ENCODE measurements at places on chromosomes 12 and 14. TPM values are rescaled to one million over a fixed set of nuclear protein-coding genes. Genes with fewer than 3 reads are reported as not detected.

DNA sequence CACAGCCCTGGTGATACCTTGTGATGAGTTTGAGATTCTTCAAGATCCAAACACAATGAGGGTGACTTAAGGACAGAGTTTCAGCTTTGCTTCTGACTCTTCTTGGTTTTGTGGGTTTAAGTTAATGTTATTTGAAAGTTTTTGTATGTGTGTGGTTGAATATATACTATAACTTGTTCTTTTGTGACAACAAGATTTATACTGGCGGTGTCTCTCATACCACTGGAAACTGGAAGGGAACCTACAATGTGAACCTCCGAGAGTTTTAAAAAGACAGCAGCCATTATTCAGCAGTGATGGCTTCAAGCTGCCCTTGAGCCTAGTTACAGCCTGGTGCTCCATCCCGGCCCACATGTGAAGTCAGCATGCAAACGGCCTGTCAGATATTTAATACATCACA is 87.9 kb upstream of the IGF1 start:
- H3K4me1 ChIP-seq = no peaks in the 10 kb centered on the region
- H3K27me3 ChIP-seq = no peaks in the 10 kb centered on the region
- H3K36me3 ChIP-seq = no peaks in the 10 kb centered on the region

- H3K27me3 ChIP-seq = no peaks in the 10 kb centered on the region
- H3K36me3 ChIP-seq = no peaks in the 10 kb centered on the region
- H3K27ac ChIP-seq = peak within 1 kb of the TSS; percentile 91
- DNase-seq = peak; percentile 87
- H3K4me1 ChIP-seq = peaks cover 7% of the 10 kb centered on the region
- peak within 1 kb of the TSS; percentile 79 for H3K4me3 ChIP-seq
These were observed at the start of gene MANSC1 for GRCh38 chr12:12349711-12350665. MANSC1 (minus strand) TSS chr12:12350242; CDS start chr12:12343314, 6,928 bp downstream.

GRCh38 chr12:81162391-81163136 is 84.7 kb downstream of the ACSS3 start:
- no peak overlapping the region for H3K4me3 ChIP-seq
- no peak for DNase-seq
- no peaks in the 10 kb centered on the region for H3K27me3 ChIP-seq
- no peaks in the 10 kb centered on the region for H3K36me3 ChIP-seq
- no peak overlapping the region for H3K27ac ChIP-seq

DNA sequence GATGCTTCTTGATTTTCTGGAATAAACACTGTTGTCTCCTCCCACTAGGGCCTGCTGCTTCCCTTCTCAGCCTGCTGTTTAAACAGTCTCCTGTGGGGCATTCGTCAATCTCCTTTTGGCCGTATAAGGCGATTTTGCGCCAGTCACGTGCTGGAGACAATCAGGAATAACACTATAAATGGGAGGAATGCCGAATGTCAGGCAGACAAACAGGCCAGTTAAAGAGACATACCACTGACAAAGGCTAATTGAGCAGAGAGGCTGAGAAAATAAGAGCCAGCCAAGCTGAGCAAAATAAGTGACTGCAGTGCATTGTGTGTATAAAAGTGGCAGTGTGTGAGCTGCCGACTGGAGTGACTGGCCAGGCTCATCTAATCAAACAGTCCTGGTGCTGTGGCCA is 23.3 kb downstream of the DMAC2L start:
- H3K27me3 ChIP-seq = no peaks in the 10 kb centered on the region
- H3K36me3 ChIP-seq = peaks cover 5% of the 10 kb centered on the region
- no peak overlapping the region for H3K4me3 ChIP-seq
- H3K4me1 ChIP-seq = peaks cover 67% of the 10 kb centered on the region

The FERMT2 gene
- 317 TPM for total RNA-seq

GRCh38 chr14:23327947-23328744 is 6.9 kb downstream of the PABPN1 start:
- no peak overlapping the region for H3K4me3 ChIP-seq
- peaks cover 4% of the 10 kb centered on the region for H3K4me1 ChIP-seq
- peak; percentile 87 for DNase-seq
- H3K36me3 ChIP-seq = peaks cover 26% of the 10 kb centered on the region
- H3K27me3 ChIP-seq = no peaks in the 10 kb centered on the region

GRCh38 chr12:129762436-129762835 is 141.4 kb downstream of the TMEM132D start:
- no peak for DNase-seq
- no peaks in the 10 kb centered on the region for H3K27me3 ChIP-seq
- no peak overlapping the region for H3K4me3 ChIP-seq

DNA sequence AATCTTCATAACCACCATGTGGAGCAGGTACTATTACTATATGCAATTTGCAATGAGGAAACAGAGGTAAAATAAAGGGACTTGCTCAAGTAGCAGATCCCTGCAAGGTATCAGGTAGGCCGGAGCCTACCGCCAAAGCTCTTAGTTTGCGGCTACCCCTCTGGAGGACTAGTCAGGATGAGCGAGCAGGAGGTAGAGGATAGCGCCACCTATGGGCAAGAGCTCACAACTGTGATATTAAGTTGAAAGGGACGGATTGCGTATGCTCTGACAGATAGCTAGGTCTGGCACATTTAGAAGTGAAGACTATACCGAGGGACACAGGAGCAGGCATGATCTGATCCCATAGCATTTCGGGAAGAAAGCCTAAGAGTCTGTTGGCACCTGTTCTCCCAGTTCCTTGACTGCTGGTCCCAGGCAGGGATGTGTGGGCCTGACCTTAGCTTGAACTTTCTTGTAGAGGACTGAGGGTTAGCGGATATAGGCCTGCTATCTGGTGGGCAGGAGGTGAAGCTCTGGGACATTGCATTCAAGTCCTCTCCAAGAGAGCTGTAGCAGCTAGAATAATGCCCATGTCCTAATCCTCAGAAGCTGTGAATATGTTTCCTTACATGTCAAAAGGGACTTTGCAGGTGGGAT is 48.0 kb downstream of the SLC17A8 start:
- no peak overlapping the region for H3K27ac ChIP-seq
- no peak for DNase-seq
- H3K27me3 ChIP-seq = no peaks in the 10 kb centered on the region
- no peaks in the 10 kb centered on the region for H3K36me3 ChIP-seq
- peaks cover 15% of the 10 kb centered on the region for H3K4me1 ChIP-seq

DNA sequence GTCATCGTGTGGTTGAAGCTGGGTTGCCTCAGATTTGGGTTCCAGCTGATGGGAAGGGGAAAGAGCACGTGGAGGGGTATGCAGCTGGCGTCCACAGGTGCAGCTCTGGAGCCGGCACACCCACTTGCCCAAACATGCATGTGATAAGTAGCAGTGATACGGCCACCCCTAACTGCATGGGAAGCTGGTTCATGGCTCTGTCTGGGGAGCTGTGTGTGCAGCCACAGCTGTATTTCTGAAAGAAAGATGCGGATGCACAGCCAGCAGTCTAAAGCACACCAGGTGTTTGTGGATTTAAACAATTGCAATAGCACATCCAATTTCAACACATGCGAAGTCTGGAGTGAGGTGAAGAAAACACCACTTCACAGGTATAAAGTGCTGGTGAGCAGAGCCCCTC is 181.4 kb downstream of the EFCAB11 start:
- H3K27ac ChIP-seq = no peak overlapping the region
- no peak overlapping the region for H3K4me3 ChIP-seq
- DNase-seq = no peak
- no peaks in the 10 kb centered on the region for H3K4me1 ChIP-seq
- no peaks in the 10 kb centered on the region for H3K27me3 ChIP-seq

DNA sequence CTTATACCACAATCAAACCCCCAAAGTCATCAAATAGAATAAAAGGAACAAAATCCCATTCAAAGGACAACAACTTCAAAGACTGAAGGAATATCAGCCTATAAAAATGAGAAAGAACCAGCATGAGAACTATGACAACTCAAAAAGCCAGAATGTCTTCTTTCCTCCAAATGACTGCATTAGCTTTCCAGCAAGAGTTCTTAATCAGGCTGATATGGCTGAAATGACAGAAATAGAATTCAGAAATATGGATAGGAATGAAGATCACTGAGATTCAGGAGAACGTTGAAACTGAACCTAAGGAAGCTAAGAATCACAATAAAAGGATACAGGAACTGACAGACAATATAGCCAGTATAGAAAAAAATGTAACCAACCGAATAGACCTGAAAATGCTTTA is 109.5 kb downstream of the SINHCAF start:
- DNase-seq = no peak
- no peak overlapping the region for H3K27ac ChIP-seq
- no peak overlapping the region for H3K4me3 ChIP-seq

- no peaks in the 10 kb centered on the region for H3K27me3 ChIP-seq
- no peaks in the 10 kb centered on the region for H3K36me3 ChIP-seq
- no peak overlapping the region for H3K27ac ChIP-seq
- no peak overlapping the region for H3K4me3 ChIP-seq
- no peak for DNase-seq
These were observed 161.8 kb downstream of the TTC8 start for GRCh38 chr14:88986146-88986841.

DNA sequence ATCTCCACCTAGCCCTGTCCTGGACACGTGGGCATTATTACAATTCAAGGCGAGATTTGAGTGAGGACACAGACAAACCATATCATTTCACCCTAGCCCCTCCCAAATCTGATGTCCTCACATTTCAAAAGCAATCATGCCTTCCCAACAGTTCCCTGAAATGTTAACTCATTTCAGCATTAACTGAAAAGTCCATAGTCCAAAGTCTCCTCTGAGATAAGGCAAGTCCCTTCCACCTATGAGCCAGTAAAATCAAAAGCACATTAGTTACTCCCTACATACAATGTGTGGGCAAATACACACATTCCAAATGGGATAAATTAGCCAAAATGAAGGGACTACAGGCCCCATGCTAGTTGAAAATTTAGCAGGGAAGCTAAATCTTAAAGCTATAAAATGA is 546.0 kb upstream of the LMO3 start:
- no peaks in the 10 kb centered on the region for H3K4me1 ChIP-seq
- no peak overlapping the region for H3K27ac ChIP-seq
- DNase-seq = no peak
- no peak overlapping the region for H3K4me3 ChIP-seq

DNA sequence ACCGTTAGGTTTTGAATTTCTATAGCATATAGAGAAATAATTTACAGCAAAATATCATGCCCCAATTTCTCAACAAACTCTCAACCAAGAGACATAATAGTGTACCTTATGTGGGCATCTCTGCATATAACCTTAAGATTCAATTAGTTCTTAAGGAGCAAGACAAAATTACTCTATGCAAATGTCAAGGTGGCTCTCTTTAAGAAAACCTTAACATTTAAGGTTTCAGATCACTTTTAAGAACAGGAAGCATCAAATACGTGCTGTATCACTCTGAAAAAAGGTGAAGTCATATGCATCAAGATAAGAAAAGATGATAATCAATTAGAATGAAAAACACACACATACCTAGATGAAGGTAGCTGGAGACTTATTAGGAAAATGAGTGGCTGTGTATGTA is 728.0 kb downstream of the FLRT2 start:
- no peak overlapping the region for H3K4me3 ChIP-seq
- no peak overlapping the region for H3K27ac ChIP-seq

DNA sequence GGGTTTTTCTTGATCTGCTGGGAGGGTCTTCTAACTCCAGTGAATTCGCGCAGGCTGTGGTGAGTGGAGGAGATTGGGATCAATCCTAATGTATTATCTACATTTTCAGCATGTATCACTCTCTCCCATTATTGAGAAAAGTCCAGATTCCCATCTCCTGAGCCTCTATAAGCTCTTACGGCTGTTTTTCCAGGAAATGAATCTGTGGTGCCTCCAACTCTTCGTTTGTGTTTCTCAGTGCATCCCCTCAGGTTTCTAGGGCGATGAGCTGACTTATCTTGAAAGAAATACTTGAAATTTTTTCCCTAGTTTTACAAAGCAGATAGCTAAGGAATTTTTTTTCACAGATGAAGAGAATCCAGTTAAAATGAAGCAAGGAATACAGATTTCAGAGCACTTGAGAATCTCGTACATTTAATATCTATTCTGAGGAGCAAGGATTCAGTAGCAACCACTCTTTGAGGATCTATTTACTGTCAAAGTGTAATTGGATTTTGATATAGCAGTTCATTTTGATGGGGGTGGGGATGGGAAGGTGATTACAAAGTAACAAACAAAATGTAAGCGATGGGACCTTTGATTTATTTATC is 138.7 kb downstream of the BRMS1L start:
- H3K4me1 ChIP-seq = no peaks in the 10 kb centered on the region
- no peaks in the 10 kb centered on the region for H3K27me3 ChIP-seq
- no peaks in the 10 kb centered on the region for H3K36me3 ChIP-seq
- DNase-seq = no peak
- no peak overlapping the region for H3K4me3 ChIP-seq

The TRAFD1 gene
- 42.1 TPM for total RNA-seq

- DNase-seq = no peak
- H3K4me1 ChIP-seq = no peaks in the 10 kb centered on the region
- no peaks in the 10 kb centered on the region for H3K27me3 ChIP-seq
These were observed 24.6 kb upstream of the PPP1R12A start for GRCh38 chr12:79959484-79959883.

The TTC9 gene
- total RNA-seq = 0.55 TPM

GRCh38 chr12:105723494-105723893 is 393.0 kb downstream of the C12orf75 start:
- H3K36me3 ChIP-seq = no peaks in the 10 kb centered on the region
- H3K4me3 ChIP-seq = no peak overlapping the region
- H3K4me1 ChIP-seq = no peaks in the 10 kb centered on the region
- DNase-seq = no peak
- H3K27ac ChIP-seq = no peak overlapping the region

DNA sequence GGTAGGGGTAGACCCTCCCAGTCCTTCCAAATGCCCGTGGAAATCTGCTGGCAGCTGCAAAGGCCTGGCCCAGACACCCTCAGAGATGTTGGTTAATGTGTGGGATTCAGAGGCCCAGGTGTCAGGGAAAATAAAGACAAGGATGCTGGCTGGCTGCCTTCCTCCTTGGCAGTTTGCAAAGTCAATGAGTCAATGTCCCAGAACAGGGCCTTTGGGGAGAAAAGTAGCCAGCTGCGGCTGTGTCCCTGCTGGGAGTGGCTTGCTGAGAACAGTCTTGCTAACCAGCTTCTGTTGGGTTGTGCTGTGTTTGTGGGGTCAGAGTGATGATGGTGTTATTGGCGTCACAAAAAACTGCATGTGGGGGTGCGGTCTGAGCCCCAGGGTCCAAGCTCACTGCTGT is 29.2 kb downstream of the GLRX5 start:
- no peak for DNase-seq
- no peaks in the 10 kb centered on the region for H3K36me3 ChIP-seq
- no peak overlapping the region for H3K27ac ChIP-seq
- no peak overlapping the region for H3K4me3 ChIP-seq
- H3K4me1 ChIP-seq = no peaks in the 10 kb centered on the region
- H3K27me3 ChIP-seq = no peaks in the 10 kb centered on the region
